ENCODE measurements at places on chromosomes 7 and 10.

DNA sequence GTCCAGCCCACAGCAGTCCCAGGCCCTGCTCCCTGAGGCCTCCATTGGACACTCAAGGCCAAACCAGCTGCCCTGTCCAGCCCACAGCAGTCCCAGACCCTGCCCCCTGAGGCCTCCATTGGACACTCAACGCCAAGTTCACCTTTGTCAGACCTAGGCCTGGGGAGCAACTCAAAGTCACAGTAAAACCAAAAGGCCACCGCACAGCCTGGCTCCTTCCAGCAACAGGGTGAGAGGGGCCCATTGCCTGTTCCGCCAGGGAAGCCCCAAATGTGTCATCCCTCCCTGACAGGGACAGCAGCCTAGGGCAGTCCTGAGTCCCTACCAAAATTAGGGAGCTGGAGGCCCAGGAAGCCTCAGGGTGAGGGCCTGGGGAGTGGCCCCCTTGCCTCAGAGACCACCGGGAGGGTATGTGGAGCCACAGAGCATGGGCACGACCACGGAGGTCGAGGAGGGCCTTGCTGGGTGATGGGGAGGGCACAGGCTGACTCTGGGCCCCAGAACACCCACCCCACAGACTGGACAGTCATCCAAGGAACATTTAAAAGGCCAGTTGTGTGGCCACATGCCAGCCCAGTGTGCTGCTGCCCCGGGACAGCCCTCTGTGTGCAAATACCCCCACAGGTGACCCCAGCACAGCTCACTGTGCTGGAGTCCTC, 66.5 kb upstream of the PPP2R2D start:
- no peak for DNase-seq

DNA sequence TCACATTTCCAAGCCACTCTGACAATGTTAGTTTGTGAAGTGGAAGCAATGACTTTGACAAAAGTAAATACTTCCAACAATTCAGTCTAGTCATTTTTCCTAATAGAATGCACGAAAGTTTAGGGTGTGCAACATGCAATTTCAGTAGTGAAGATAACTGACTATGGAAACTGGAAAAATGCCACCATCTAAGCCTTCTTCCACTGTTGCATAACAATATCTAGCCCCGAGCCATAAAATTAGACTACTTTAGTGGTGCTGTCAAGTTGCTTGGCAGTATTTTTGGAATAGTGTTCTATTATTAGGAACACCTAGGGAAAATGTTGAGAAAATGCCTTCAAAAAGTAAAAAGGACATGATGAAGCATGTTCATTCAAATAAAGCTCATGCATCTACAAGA, 17.9 kb downstream of the SEMA3A start:
- DNase-seq, result no peak

DNA sequence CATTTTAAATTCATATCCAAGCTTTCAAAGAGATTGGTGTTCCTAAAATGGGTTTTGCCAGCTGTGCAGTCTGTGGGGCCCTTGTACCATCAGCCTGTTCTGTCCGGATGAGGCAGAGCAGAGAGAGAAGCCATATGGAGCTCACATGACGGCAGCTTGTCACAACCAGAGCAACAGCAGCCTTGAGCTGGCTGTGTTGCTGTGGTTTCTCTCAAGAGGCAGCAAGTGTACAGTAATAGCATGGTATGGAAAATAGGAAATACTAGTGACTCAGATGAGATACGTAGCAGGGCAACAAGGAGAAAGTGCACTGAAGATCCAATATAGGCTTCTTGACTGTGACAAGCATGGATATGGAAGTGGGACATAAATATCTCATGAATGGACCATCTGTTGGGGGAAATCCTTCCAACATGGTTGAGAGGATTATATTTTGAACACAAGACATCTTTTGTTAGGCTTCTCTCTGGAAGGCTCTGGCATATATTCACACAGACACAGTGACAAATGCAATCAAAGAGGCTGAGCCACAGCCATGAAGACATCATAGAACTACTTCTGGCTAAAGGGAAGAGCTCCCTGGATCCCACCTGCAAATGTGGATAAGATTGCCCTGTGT, 251.0 kb upstream of the TAC1 start:
- no peak for DNase-seq

GRCh38 chr10:3692387-3692999, 92.5 kb downstream of the KLF6 start:
- no peak for DNase-seq

- DNase-seq, result no peak
Observed at GRCh38 chr7:24769014-24769830, 12.0 kb upstream of the GSDME start.

GRCh38 chr10:84545651-84546050, 217.3 kb downstream of the CCSER2 start:
- no peak for DNase-seq

DNA sequence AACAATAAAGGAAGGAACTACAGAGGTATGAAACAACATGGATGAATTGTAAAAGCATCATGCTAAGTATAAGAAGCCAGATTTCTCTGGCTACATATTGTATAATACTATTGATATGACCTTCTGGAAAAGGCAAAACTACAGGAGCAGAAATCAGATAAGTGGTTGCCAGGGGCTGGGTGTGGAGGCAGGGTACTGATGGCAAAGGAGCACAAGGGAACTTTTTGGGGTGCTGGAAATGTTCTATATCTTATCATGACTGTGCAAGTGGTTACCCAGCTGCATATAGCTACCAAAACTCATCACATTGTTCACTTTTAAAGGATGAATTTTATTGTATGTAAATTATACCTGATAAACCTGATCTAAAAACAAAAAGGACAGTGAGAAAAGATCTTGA, 72.4 kb downstream of the SKAP2 start:
- DNase-seq, result no peak

DNA sequence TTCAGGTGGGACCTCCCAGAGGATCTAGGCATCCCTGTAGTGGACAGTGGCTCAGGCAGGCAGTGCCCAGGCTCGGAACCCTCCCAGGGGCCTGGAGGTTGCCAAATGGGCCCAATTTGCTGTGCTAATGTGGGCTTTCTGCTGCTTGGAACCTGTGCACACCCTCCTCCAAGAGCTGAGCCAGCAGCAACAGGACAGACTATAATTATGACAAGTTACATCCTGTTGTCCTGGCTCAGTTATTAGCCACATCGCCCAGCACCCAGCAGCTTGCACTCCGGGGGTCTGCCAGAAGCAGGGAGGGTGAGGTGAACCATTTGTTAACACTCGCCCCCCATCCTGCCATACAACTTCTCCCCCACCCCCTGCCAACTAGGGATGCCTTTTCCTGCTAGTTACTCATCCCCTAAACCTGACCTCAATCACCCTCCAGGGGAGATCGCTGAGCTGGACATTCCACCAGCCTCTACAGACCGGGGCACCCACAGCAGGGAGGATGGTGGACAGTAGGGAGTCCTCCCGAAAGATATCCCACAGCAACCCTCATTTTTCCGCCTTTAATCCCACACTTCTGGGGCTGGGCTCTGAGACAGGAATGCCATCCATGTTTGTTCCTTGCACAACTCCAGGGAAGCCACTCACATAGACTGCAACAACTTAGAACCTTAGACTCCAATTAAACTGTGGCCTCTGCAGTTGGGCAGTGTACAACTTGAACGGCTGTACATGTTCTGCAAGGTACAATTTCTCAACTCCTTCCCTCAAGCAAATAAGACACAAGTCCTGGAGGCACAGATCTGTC, 7.9 kb upstream of the MYL10 start:
- no peak for DNase-seq

GRCh38 chr10:17106991-17107390, 22.6 kb downstream of the CUBN start:
- no peak for DNase-seq

GRCh38 chr10:52631648-52632047, 140.9 kb downstream of the MBL2 start:
- no peak for DNase-seq

GRCh38 chr10:60944910-60945297, 919 bp upstream of the RHOBTB1 start:
- DNase-seq, result no peak

GRCh38 chr7:151968357-151968756, 12.1 kb downstream of the GALNTL5 start:
- DNase-seq, result no peak

DNA sequence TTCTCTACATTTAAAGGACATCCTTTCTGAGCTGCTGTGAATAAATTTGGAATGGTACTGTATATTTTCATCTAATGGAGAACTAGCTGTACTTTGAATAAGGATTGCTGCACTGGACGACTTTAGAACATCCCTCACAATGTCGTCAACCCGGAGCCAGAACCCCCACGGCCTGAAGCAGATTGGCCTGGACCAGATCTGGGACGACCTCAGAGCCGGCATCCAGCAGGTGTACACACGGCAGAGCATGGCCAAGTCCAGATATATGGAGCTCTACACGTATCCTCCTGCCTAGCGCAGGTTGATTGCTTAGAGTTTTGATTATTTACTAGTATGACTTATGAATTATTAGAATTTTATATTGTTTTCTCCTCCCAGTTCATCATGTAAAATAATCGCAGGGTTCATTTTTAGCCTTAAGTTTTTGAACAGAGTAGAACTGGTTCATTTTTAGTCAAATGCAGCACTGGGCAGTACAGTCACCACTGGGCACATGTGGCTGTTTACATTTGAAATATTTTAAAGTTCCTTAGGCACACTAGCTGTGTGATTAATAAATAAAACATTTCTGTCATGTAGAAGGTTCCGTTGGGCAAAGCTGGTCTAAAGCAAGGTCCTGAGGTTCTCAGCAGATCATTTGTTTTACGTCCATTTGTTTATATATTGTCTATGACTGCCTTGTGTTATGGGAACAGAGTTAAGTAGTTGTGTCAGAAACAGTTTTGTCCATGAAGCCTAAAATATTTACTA, 31.5 kb downstream of the CUL1 start:
- DNase-seq, result no peak

DNA sequence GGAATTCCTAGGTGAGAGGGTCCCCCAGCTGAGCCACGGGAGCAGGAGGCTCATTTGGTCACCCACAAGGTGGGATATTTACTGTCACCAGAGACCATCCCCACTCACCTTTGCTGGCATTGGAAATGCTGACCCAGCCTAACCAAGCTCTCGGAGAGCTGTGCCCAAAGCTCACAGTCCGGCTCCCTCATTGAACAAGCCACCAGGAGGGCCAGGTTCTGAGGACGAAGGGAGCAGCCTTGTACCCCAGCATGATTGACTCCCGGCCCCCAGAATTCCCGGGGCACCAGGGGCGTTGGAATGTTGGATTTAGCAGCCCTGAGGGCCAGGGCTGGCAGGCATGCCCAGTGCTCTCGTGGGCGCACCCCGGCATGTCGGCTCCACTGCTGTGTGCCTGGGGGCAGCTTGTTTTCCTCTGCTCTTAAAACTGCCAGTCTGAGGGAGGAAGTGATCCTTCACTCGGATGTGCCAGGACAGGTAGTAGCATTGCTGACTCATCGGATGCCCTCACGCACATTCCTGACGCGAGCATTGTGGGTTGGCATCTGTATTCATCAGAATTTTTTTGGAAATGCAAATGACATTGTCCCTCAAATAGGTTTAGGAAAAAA, 23.3 kb downstream of the CLIP2 start:
- no peak for DNase-seq

GRCh38 chr7:5633161-5634106, 148.0 kb downstream of the RNF216 start:
- no peak for DNase-seq

GRCh38 chr7:39808796-39809481, 141.1 kb upstream of the CDK13 start:
- DNase-seq, result no peak

DNA sequence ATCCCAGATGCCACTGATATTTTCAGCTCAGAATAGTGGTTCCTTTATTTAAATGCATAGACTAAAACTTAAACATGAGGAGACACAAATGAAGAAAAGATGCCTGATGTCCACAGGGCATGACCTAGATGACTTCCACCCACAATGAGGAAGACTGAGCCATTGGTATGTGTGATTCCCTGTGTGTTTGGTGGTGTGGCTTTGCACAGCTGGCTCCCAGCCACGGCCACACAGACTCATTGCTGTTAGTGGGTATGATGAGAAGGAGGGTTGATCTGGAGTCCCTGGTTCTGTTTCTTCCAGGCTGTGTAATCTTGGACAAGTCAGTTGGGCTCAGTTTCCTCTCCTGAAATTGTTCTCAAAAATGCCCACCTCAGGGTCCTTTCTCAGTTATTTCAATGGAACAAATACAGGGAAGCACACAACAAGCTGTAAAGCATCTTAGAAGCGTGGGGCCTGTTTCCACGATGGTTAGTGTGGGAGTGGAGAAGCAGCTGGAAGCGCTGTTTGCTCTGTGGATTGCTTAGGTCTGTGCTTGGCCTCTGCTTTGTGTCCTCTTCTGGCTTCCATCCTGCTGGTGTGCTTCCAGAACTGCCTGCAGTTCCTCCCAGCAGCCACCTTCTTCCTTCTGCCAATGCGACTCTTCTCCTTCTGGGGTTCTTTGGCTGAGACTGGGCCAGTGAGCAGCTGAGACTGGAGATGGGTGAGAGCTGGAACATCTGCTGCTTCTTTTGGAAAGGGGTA, 303.7 kb downstream of the BMPER start:
- no peak for DNase-seq

GRCh38 chr7:98860071-98860470, 9.7 kb downstream of the TMEM130 start:
- no peak for DNase-seq

GRCh38 chr7:51249187-51249945, 67.2 kb downstream of the COBL start:
- no peak for DNase-seq

- no peak for DNase-seq
Observed at GRCh38 chr10:108443636-108444035, 1279.1 kb upstream of the SORCS1 start.

DNA sequence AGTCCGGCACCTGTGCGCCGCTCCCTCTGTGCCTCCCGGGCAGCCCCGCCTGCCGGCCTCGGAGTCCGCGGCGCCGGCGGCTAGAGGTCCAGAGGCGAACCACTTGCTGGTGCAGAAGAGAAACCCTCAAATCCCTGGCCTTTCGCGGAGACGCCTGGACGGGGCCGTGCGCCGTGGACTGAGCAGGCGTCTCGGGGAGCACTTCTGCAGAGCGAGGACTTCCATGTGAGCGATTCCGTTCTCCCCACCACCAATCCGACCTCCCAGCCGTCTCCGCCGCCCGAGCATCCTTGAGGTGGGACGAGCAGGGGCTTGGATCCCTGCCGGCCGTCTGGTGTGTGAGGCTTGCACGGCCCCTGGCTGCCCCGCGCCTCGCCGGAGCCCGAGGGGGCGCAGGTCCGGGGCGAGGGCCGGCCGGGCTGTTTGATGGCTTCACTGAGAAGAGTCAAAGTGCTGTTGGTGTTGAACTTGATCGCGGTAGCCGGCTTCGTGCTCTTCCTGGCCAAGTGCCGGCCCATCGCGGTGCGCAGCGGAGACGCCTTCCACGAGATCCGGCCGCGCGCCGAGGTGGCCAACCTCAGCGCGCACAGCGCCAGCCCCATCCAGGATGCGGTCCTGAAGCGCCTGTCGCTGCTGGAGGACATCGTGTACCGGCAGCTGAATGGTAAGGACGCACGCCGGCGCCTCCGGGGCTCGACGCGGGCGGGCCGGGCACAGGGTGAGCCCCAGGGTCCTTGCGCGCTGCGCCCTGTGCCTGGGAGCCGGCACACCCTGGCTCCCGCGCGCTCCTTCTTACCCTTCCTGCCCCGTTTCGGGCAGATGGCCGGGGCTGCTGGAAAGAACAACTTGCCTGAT, 660 bp downstream of the GALNT17 start:
- DNase-seq, result no peak

All from DMS 273 treated with DMSO at 0.1 percent for 48 hours (cell line).